ACHN (cell line): ENCODE measurements at places on chromosomes 5 and 9.

DNA sequence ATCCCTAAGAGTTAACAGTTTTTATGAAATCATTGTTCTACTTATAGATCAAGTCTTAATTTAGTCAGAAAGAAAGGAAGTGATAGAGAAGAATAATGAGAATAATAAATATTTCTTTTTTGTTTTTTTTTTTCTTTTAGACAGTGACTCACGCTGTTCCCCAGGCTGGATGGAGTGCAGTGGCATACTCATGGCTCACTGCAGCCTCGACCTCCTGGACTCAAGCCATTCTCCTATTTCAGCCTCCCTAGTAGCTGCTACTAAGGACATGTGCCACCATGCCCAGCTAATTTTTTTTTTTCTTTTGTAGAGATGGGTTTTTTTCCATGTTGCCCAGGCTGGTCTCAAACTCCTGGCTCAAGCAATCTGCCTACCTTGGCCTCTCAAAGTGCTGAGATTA lies 11.0 kb downstream of the IFNA21 start:
- DNase-seq: no peak

GRCh38 chr9:109723781-109724180 lies 56.2 kb upstream of the PALM2AKAP2 start:
- no peak for DNase-seq

DNA sequence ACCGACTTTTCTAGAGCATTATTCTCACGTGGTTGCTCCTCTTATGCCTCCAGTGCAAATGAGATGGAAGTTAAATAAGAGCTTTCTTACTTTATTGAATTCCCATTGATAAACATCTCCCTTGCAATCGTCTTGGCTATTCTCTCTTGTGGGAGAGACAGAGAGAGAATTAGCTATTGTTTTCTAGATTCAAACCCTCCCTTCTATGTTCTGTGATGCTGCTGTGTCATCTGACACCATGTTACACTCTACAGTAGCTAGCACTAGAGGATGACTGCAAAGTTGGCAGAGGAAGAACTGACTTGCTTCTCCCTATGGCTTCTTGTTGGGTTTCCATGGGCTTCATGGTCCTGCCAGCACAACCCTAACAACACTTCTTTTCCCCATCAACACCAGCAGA lies 134.6 kb upstream of the RANBP3L start:
- DNase-seq: no peak

- DNase-seq: no peak
Measured at GRCh38 chr5:122517091-122517490, 205.1 kb downstream of the SNCAIP start.

DNA sequence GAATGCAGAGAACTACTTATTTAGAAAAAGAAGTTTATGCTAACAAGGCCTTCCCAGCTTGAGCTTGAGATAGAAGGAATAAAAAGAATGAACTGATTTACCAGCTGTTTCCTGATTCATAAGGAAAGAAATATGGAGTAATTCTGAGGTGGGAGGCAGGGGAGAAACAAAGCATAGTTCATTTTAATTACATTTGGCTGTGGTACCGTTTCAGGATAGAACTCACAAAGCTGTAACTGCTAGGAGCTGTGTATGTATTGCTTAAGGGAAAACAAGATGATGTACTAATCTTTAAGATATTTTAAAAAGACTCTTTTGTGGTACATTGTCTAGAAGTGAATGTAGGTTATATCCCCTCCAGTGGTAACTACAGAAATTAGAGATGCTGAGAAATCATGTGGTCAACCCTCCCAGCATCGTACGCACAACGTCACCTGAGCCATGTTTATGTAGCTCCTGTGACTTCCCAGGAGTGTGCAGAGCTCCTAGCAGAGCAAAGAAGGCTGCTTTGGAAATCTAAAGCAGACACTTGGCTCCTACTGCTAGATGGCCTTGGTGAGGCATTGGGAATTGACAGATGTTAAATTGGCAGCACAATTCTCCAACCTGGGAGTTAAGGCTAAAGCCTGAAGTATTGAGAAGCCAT lies 208.3 kb upstream of the VLDLR start:
- no peak for DNase-seq

DNA sequence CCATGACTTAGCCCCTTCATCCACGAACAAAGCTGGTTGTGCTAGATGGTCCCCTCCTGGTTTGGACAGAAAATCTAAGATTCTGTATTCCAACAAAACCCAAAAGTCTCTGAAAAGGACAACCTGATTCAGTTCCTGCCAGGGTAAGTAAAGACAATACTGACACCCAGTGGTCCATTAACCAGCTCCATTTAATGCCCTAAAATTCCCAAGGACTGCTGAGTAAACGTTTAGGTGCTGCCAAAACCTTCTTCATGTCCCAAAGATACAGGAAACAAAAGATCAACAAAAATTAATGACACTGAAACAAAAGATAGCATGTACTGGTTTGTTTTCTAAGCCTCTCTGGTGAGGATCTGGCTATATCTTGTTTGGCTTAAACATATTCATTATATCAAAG lies 25.3 kb upstream of the PPP1R2B start:
- DNase-seq: peak; percentile 35

DNA sequence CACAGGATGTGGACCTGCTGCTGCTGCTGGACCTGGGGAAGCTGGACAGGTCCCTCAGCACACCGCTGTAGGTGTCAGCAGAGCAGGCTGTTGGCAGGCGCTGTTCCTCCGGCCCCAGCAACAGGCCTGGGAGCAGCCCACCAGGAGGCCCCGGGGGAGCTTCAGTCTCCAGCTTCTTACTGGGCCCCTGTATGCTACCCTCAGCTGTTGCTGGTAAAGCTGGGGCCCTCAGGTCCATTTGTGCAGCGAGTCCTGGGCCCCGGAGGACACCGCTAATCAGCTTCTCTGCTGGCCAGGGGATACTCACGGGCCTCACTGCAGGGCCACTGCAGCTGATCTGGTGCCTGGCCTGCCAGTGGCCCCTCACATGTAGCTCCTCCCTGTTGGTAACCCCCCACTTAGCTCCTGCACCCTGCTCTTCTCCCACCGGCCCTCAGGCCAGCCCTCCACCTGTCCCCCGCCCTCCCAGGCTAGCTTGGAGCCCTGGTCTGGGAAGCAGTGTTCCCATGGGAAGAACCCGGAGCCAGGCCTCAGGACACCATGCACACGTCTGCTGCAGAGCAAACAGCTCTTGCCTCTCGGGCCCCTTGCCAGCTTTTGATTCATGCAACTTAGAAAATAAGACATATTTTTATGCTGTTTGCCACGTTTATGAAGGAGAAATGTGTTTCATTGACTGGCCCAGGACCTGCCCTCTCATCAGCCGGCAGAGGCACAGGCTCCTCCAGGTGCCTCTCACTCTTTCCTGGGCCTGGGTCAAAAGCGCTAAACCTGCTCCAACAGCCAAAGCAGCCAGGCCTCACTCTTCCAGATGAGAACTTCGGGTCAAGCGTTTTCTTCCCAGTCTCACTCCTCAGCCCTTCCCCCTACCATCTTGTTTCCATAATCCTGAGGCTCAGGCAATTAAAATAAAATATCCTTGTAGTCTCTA lies 61.0 kb upstream of the ADAMTS2 start:
- no peak for DNase-seq

GRCh38 chr5:96294884-96295202 lies 138.2 kb downstream of the PCSK1 start:
- no peak for DNase-seq

DNA sequence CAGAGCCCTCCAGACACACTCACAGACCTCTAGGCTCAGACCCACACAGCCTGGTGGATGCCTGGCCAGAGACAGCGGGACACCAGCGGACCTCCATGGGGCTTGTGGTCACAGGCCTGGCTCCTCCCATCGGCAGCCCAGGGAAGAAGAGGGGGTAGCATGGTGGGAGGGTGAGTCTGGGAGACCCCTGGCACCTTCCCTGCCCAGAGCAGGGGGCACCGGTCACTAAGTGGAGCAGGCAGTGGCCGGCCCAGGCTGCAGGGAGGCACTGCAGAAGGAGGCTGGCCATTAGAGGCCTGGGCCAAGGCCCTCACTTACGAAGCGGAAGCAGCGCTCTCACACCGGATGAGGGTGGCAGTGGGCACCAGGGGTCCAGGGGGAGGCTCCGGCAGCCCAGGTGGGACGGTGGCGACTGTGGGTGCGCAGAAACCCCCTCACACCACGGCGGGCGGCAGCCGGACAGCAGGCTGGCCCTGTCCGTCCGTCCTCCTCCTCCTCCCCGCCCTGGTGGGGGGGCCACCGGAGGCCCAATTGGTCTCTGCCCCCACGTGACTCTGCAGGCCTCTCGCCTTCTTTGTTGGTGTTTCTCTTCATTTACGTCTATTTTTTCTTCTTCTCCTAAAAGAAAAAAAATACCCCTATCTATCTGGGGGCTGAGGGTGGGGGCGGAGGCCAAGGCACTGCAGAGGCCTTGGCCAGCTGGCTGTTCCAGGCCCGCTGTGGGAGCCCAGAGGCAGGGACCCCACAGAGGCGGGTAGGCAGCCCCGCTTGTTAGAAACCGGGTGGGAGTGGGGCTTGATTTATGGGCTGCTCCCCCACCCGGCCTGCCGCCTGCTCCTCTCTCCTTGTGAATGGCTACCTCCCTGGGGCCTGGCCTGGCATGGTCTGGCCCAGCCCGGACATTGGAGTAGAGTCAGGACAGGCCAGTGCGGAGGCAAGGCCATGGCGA lies at the start of gene NR5A1:
TSS of gene NR5A1 (minus strand) at position 469 of the 949 bp plus-strand sequence. CDS start 4,004 bp downstream, outside the sequence.
- no peak for DNase-seq

DNA sequence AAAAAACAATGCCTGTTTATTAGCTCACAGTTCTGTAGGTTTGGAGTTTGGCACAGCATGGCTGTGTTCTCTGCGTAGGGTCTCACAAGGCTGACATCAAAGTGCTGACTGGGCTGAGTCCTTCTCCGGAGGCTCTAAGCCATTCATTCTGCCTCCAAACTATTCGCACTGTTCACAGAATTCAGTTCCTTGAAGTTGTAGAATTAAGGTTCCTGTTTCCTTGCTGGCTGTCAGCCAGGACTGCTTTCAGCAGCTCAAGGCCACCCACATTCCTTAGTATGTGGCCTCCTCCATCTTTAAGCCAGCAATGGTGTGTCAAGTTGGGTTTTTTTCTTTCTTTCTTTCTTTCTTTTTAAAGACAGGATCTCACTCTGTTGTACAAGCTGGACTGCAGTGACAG lies 161.9 kb downstream of the CDH6 start:
- DNase-seq: no peak

DNA sequence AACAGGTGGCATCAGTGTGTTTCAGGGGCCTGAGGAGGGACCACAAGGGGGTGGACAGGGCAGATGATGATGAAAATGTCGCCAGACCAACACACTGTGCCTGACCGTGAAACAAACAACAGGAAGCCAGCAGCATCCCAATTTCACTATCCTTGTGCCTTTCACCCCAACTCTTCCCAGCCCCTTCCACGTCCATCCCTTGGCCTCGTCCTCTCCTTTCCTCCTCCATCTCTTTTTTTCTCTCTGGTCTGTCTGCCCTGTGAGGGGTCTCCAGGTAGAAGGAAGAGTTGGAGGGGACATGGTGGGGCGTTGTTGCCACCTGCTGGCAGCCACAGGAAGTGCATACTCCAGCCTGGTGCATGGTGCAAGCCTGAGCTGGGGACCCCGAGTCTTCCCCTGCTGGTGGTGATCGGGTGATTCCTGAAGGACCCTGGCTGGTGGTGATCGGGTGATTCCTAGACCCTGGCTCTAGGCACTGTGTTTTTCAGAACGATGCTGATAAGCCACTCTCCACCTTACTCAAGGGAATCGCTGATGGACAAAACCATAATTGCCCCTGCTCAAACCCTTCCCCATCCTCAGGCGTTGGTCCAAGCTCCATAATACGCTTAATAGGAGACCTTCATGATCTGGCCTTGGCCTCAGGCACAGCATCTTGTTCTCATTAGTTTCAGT lies 21.7 kb upstream of the NSD1 start:
- peak; percentile 37 for DNase-seq

DNA sequence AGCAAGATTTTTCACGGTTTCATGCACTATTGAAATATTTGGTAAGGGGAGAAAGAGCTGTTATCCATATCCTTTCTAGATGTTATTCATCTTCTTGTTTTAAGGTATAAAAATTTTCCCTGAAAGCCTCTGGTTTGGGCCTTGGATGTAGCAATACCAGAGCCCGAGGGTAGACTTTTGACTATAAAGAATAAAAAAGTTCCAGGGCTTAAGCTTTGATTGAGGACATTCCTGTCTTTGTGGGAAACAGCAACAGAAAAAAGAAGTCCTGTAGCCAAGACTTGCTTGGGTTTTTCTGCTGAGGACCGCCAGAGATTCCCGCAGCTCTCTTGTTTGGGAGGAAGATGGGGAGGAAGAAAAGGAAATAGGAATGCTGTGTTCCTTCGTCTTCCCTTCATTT lies 440.0 kb upstream of the WWC1 start:
- no peak for DNase-seq

DNA sequence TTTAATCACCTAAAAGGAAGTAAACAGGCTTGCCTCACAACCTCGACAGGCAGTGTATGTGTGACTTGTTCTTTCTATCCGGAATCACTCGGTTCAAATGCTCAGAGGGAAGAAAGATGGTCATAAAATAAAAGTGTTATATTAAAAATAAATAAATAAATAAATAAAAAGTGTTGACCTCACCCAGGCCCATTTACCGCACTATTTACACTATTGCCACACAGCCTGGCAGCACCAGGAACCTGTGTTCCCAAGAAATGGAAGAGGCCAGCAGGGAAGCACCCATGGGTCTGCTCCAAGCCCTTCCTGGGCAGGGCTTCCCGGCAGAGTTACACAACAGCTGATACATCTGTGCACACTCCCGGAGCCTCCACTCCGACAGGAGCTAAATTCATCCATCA lies 127.9 kb downstream of the EFNA5 start:
- DNase-seq: peak; percentile 62

DNA sequence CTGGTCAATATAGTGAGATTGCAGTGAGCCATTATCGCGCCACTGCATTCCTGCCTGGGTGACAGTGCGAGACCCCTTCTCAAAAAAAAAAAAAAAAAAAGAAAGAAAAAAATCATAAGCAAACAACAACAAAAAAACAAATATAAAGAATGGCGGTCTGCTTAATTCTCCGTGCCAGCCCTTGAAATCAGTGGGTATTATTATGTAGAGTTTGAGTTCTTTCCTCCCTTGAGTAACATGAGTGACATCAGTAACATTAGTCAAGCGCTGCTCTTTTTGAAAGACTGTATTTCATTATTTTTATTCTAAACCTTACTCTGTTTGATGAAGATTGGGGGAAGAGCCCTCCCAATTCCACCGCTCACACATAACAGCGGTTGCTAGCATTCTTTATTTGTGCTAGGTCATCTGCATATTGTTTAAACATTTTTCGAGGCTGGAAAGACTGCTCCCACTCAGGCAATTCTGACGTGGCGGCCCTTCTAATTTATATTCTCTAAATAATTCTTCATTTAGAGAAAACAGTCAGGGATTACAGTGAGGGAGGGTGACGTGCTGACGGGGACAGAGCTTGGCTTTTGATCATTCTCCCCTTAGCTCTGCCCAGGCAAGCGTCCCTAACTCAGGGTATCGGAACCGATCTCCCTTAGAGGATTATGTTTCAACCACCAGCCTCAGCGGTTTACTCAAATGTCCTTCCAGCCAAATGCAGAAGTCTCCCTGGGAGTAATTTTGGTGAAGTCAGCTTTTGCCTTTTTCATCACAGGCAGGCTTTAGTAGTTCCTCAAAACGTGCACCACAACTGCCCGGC lies 860 bp upstream of the MARCHF6 start:
- peak; percentile 22 for DNase-seq

- no peak for DNase-seq
Measured at GRCh38 chr5:132024117-132024435, 12.6 kb upstream of the ACSL6 start.
